ENCODE measurements at places on chromosomes 7 and 10.

GRCh38 chr7:149776289-149776688 lies 2.9 kb upstream of the ZNF467 start:
- DNase-seq: no peak

DNA sequence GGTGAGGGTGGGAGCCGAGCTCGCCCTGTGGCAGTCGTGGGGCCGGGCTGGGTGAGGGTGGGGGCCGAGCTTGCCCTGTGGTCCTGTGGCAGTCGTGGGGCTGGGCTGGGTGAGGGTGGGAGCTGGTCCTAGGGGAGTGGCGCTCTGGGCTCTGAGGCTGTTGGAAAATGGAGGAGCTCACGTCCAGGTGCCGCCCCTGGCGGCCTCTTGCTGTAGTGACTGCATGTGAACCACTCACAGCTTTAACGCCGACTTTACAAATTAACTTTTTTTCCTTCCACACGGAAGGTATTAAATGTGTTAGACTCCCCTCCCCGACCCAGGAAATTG lies 312.6 kb downstream of the WDR37 start:
- no peak for DNase-seq

- DNase-seq: no peak
Measured at GRCh38 chr7:26646336-26647048, 217.9 kb downstream of the SKAP2 start.

DNA sequence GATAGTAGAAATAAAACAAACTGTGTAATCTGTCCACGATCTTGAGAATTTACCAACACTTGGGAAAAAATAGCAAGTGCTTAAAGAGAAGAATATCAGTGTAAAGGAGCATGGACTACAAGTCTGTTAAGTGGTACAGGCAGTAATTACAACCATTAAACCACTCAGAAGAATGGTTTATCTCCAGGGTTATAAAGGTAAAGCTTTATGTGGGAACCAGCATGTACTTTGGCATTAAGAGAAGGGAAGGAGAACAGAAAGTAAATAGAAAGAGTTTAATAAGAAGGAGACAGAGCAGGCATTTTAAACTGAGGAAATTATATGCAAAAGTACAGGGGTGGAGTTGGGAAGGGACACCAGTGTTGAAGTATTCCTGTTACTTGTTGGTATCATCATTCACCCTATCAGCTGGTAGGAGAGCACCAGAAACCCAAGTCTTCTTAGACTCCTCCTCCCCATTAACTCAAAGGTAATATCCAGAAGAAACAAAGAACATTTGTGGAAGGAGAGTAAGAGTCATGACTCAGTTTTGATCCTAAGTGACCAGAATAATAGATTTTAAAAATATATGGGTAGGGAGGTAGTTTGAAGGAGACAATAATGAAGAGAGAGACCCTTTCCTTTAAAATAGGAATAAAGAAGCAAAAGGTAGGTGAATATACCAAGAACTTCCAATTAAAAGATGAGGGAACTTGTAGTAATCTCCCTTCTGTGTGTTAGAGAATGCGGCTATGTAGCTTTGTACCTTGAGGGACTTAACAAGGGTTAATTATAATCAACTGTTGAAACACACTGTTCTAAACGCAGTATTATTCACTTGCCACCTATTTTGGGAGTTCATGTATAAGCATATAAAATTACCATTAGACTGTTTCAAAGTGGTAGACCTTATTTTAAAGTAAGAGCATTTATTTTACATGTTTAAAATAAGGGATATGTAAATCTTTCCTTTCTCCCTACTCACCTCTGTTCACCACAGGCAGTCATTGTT lies 92.1 kb upstream of the STRIP2 start:
- DNase-seq: no peak

GRCh38 chr10:94963901-94964300 lies 25.4 kb downstream of the CYP2C9 start:
- DNase-seq: no peak

GRCh38 chr10:59077855-59078254 lies 98.6 kb upstream of the PHYHIPL start:
- DNase-seq: no peak

DNA sequence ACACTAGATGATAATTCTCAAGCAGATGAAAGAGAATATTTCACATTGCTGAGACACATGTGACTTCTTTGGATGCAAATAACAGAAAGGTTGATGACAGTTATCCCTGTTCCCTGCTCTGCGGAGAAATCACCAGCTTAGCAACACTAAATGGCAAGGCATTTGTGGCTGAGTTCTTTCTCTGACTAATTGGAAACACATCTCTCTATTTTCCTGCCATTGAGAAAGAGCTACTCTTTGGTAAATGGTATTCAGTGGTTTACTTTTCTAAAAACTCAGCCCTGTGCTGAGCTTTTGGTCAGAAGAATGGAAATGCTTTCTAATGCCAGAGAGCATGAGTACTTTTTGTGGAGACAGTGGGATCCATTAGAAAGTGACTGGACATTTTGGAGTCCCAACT lies 771.4 kb downstream of the LRMDA start:
- DNase-seq: no peak

- no peak for DNase-seq
Measured at GRCh38 chr10:11335881-11336430, 275.5 kb downstream of the USP6NL start.

DNA sequence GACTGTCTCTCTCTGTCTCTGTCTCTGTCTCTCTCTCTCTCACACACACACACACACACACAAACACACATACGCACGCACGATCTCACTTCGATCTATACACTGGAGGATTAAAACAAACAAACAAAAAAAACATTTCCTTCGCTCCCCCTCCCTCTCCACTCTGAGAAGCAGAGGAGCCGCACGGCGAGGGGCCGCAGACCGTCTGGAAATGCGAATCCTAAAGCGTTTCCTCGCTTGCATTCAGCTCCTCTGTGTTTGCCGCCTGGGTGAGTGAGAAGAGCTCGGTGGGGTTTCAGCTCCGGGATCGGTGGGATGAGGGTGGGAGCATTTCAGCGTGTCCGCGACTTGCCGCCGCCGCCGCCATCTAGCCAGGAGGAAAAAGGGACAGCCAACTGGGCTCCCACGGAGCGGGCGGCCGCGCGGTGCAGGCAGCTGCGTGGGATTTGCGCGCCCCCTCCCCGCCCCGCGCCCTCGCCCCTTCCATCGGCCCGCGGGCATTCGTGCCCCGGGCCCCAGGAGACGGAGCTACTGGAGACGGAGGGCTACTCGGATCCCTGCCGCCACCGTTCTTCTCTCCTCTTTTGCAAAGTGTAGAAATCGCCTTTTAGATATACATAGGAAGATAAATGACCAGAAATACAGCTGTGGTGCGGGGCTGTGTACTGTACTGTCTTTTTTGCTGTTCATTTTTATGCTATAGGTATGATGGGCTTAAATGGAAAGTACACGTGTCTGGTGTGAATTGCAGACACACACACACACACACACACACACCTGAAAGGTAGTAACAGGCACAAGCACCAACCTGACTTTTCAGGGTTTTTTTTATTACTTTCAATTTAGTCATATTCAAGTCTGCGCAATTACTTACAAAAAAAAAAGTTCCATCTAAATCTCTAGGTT lies 581 bp downstream of the PTPRZ1 start:
- peak; percentile 3 for DNase-seq

GRCh38 chr7:86485827-86486226 lies 157.9 kb upstream of the GRM3 start:
- DNase-seq: no peak

GRCh38 chr10:130959752-130960195 lies 351.7 kb downstream of the TCERG1L start:
- no peak for DNase-seq

GRCh38 chr10:17423632-17424186 lies 30.7 kb downstream of the ST8SIA6 start:
- DNase-seq: no peak

GRCh38 chr7:28358423-28358868 lies 53.9 kb upstream of the CREB5 start:
- DNase-seq: no peak

GRCh38 chr7:27936047-27936767 lies 196.2 kb downstream of the TAX1BP1 start:
- no peak for DNase-seq

DNA sequence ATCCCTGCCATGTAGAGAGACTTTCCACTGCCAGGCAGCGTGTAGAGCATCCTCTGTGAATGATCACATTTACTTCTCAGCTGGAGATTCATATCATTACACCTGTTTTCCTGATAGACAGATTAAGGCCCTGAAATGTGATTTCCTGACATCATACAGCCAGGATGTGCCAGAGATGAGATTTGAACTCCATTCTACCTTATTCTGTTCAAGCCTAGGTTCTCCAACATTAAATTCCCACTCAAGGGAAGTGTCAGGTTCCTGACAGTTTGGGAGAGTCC lies 482.1 kb downstream of the RPS24 start:
- DNase-seq: no peak

GRCh38 chr7:100022621-100023020 lies 7.2 kb downstream of the ZKSCAN1 start:
- DNase-seq: no peak

GRCh38 chr7:11473807-11474424 lies 358.1 kb downstream of the THSD7A start:
- DNase-seq: no peak

- DNase-seq: no peak
Measured at GRCh38 chr10:121493521-121493920, 104.7 kb downstream of the FGFR2 start.

GRCh38 chr10:77421591-77421990 lies 216.0 kb downstream of the KCNMA1 start:
- no peak for DNase-seq

GRCh38 chr7:125512373-125512772 lies 582.7 kb upstream of the POT1 start:
- no peak for DNase-seq

DNA sequence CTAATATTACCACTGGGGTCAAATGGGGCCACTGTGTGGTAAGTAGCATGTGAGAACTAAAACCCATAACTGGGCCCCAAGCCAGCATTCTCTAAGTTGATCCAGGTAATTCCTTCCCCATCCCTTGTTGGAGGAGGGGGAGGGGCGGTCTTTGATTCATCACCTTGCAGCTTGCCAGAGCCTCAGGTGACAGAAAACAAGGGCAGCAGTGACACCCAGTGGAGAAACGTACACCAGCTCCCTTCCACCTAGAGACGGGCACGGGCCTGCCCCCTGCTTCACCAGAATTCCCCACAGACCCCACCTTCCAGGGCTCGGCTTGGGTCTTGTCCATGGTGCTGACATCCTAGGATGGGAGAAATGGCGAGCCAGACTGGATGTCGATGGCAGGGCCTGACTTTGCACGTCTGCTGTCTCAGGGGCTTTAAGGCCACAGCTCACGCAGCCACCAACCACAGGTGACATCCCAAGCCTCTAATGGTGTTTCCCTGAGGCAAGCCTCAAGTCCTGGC lies 102.0 kb downstream of the STRA8 start:
- peak; percentile 7 for DNase-seq

GRCh38 chr10:118106426-118106825 lies 59.7 kb upstream of the RAB11FIP2 start:
- no peak for DNase-seq

DNA sequence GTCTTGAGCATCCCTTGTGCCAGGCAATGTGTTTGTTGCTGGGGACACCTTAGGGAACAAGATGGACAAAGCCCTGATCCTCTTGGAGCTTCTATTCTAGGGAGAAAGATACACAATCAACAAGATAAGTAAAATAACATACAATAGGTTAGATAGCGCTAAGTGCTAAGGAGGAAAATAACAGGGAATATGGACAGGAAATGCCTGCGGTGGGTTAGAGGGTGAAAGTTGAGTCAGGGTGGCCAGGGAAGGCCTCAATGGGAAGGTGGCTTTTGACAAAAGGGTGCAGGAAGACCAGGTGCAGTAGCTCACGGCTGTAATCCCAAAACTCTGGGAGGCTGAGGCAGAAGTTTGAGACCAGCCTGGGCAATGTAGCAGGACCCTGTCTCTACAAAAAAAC lies 38.3 kb upstream of the MYL10 start:
- no peak for DNase-seq

DNA sequence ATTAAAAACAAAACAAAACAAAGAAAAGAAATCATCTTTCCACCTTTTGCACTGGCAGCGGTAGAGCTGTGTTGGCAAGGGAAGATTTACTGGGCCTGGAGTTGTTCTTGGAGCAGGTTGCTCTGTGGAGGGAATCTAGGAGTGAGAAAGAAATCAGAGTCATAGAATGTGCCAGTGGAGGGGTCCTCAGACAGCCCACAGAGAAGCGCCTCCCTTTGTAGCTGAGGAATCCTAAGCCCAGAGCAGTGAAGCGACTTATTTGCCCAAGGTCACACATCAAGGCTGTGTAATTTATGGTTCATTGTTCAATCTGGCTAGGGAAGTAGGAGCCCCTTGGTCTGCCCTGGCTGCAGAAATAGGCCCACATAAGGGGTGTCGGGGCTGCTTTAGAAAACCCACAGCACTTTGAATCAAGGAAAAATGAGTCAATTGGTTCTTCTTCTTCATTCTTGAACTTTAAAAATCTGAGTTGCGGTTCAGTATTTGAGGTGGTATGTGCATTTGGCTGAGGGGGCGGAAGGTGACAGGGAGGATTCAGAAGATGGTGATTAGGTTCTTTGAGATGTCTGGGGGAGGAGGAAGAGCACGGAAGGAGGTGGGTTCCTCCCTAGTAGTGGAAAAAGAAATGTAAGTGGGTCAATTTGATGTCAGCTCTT lies 253.7 kb downstream of the PTEN start:
- no peak for DNase-seq

DNA sequence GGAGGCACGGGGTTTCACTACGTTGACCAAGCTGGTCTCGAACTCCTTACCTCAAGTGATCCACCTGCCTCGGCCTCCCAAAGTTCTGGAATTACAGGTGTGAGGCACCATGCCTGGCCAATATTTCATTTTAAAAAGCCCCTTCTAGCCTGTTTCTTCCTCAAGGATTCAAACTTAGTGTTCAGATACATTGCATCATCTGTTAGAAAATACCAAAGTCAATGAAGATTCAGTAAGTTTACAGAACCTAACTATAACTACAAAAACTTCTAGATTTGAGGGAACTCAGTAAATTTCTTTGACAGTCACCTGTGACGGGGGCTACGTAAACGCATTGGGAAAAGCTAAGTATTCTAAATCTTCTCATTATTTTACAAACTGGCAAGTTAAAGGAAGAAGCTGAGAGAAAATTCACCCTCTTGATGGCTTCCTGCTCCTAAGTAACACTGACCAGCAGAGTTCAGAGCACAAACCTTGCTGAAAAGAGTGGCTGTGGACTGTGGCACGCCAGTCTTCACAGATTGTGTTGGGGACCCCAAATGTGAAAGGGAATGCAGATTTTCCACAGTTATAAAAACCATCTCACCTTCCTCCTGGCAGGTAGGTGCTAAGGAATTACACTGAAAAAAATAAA lies 162.2 kb downstream of the PKD1L1 start:
- DNase-seq: no peak

DNA sequence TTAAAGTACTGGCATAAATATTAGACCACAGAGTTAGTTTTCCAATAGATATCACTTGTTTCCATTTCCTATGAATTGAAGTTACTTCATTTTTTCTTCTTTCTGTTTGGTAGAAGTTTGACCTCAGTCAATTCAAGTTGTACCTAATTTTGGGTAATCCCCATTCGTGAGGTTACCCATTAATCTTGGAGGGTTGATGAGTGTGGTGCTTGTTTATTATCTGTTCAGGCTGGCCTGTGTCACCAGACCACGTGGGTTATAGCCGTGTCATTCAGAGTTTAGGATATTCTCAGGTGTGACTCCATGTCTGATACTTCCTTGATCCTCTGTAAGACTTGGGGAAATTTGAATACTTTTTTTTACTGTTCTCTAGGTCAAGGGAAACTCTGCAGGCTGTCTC lies 133.9 kb upstream of the TPK1 start:
- DNase-seq: no peak

- no peak for DNase-seq
Measured at GRCh38 chr10:649798-650440, 39.5 kb downstream of the DIP2C start.

GRCh38 chr10:100725071-100725471 lies 20.3 kb upstream of the PAX2 start:
- DNase-seq: no peak

GRCh38 chr7:158811461-158811860 lies 17.8 kb downstream of the ESYT2 start:
- no peak for DNase-seq

Data from hypothalamus (tissue), 51 donors.